ENCODE measurements at places on chromosomes 6 and 20.

GRCh38 chr20:46304361-46304760 is 3.9 kb downstream of the CDH22 start:
- no peak for DNase-seq

- DNase-seq, result peak; percentile 77
Observed at GRCh38 chr6:31897612-31898382, at the start of gene EHMT2. TSS of gene EHMT2 (minus strand) at chr6:31897698. CDS start at chr6:31897677, 21 bp downstream.

DNA sequence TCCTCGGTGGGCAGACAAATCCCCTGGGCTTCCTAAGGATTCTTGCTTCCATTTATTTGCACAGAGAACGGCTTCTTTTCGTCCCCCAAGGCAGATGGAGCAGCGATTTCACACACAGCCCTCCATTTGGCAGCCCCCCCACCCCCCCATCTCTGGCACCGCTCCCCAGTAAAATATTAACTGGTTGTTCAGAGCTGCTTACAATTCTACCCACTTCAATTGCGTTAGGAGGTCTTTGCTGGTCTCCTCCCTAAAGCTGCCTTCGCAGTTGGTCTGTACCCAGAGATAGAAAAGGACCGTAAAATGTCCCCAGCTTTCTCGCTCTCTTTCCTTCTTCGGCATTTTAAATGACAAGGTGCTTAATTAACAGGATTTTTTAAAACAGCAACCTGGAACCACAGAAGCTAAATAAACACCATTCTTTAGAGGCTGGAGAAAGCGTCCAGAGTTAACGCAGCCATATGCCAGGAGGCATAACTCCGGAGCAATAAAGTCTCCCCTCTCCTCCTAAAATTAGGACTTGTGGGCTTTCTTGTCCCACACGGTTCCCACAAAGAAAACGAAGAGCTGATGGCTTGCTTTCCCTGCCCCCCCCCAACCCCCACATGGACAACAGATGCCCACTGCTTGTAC is 1.7 kb upstream of the ZMYND8 start:
- no peak for DNase-seq

GRCh38 chr6:151071295-151071694 is 168.5 kb upstream of the AKAP12 start:
- no peak for DNase-seq

DNA sequence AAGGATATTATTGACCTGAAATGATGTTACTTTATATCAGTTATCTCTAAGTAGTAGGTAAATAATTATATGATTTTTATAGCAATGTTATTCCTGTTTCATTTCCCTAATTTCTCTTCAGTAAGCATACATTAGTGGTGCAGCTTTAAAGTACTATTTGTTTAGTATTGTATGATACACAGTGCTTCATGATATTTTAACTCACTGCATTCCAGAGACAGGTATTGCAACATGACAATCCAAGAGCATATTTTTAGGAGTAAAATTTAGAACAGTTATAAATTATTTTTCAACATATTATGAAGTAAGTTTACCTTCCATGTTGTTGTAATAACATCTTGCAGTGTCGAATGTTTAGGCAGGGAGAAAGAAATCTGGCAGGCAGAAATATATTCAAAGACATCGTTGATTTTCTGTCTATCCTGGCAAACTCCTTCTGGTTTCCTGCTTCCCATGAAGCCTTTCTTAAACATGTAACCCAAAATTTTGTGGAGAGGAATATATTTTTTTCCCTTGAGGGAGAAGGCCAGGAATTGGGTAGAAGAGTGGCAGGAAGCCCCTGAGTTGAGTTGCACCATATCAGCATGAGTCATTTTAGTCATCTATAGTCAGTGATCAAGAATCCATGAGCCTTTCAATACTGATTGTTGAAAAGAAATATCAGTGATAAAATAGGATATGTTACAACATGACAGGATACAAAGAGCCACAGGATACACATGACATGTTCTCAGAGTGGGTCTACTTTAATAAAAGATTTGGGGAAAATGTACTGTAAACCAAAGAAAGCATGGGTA is 29.0 kb upstream of the PTCHD4 start:
- DNase-seq, result no peak

- DNase-seq, result no peak
Observed at GRCh38 chr6:90890683-90891330, 303.9 kb upstream of the MAP3K7 start.

DNA sequence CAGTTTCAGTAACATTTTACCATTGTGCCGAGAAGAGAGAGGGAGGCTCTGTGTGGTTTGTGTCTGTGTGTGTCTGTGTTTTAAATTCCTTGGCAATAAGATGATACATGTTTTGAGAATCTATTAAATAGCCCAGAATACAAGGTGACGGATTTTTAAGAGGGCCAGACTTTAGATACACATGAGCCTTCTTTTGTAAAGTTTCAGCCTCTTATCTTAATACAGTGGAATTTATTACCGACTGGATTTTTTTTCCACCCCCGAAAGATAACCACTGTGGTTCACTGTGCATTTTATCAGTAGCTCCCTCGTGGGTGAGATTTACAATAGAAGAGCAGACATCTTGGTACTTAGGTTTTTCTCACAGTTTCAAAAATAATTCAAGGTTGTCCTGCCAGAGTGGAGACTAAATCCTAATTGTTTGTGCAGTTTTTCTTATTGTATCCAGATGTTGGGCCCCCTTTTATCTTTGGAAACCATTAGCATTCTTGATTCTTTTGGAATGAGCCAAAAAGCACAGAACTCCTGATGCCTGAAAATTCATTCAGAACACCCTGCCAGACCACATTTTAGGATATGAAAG is 49.9 kb downstream of the STK4 start:
- DNase-seq, result no peak

Data from HuH-7.5 (cell line).